ENCODE measurements at places on chromosomes 4 and X.

- no peaks in the 10 kb centered on the region for H3K36me3 ChIP-seq
- H3K4me1 ChIP-seq: no peaks in the 10 kb centered on the region
- no peak overlapping the region for H3K4me3 ChIP-seq
- no peak overlapping the region for H3K27ac ChIP-seq
These were observed 56.7 kb downstream of the PROM1 start for GRCh38 chr4:16027114-16027513.

DNA sequence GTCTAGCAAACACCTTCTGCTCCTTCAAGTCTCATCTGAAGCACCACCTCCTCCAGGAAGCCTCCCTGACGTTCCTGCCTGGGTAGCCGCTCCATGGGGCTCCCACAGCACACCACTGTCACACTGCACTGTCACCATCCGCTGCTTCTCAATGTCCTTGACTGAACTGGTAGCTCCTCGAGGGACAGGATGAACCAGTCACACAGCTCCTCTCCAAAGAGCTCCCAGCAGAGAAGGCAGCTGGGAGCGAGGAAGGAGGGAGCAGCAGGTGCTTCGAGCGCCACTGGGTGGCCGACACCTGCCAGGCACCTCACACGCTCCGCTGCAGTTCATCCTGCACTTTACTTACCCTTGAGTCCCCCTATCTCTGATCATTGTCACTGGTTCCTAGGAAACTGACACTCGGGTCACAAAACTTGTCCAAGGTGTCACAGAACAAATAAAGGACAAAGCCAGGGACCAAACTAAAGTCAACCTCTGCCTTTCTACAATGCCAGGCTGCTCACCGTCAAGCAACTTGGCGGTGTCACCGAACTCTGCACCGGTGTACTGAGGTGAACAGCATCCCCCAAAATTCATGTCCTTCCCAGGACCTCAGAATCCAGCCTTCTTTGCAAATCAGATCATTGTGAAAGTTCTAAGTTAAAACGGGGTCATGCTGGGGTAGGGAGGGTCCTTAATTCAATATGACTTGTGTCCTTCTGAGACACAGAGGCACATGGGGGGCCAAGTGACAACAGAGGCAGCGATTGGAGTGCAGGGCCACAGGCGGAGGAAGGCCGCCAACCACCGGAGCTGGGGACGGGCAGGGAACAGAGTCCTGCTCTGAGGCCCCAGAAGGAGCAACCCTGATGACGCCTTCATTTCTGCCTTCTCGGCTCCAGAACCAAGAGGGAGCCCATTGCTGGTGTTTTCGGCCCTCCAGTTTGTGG is 5.5 kb upstream of the S100P start:
- H3K27ac ChIP-seq: peak overlapping the region; percentile 47
- H3K27me3 ChIP-seq: no peaks in the 10 kb centered on the region
- no peaks in the 10 kb centered on the region for H3K36me3 ChIP-seq
- no peaks in the 10 kb centered on the region for H3K4me1 ChIP-seq

GRCh38 chrX:71177327-71177726 is 32.7 kb downstream of the NLGN3 start:
- H3K4me3 ChIP-seq: no peak overlapping the region
- H3K27me3 ChIP-seq: no peaks in the 10 kb centered on the region
- no peaks in the 10 kb centered on the region for H3K36me3 ChIP-seq
- no peak for DNase-seq
- H3K4me1 ChIP-seq: no peaks in the 10 kb centered on the region
- no peak overlapping the region for H3K27ac ChIP-seq

GRCh38 chrX:150692831-150693724 is at the start of gene MTMR1:
Gene MTMR1, plus strand, starts transcription at chrX:150693396. Its CDS starts 135 bp downstream, at chrX:150693531.
- H3K27ac ChIP-seq: peak within 1 kb of the TSS; percentile 79
- H3K4me1 ChIP-seq: peaks cover 6% of the 10 kb centered on the region
- DNase-seq: peak; percentile 42
- H3K36me3 ChIP-seq: no peaks in the 10 kb centered on the region

GRCh38 chr4:2837904-2838496 is 5.6 kb upstream of the ADD1 start:
- no peaks in the 10 kb centered on the region for H3K27me3 ChIP-seq
- peak; percentile 53 for DNase-seq
- peak overlapping the region; percentile 23 for H3K4me3 ChIP-seq
- peak overlapping the region; percentile 75 for H3K27ac ChIP-seq
- H3K36me3 ChIP-seq: no peaks in the 10 kb centered on the region
- peaks cover 7% of the 10 kb centered on the region for H3K4me1 ChIP-seq

DNA sequence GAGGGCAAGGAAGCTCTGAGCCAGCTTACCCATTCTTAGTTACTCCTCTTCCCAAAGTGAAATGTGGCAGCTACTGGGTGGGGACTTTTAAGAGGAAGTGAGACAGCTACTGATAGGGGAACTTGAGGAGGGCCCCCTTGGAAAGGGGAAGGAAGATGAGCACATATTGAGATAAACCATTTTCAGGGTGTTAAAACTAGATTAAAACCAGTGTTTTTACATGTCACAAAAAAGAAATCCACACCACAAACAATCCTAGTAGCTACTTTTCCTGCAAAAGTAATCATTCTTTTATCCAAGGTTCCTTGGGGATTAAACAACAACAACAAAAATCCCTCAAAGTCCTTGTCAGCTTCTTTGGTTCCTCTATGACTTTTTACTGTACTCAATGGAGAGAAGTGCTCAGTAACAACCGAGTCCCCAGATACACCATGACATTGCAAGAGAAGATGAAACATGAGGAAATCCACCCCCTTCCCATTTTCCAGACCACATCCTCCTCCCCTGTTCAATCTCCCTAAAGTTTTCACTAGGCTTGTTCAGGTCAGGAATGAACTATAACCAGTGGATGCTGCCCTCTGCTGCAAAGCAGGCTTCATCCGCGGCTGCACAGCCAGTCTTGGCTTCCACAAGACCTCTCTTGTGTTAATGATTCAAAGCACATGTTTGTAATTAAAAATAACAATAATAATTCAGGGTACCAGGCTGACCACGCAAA is 113.5 kb upstream of the TMEM164 start:
- no peak for DNase-seq
- no peaks in the 10 kb centered on the region for H3K4me1 ChIP-seq
- no peaks in the 10 kb centered on the region for H3K27me3 ChIP-seq
- no peak overlapping the region for H3K27ac ChIP-seq
- no peak overlapping the region for H3K4me3 ChIP-seq
- no peaks in the 10 kb centered on the region for H3K36me3 ChIP-seq

- H3K4me1 ChIP-seq: peaks cover 6% of the 10 kb centered on the region
- H3K4me3 ChIP-seq: no peak overlapping the region
- no peak overlapping the region for H3K27ac ChIP-seq
- no peaks in the 10 kb centered on the region for H3K27me3 ChIP-seq
- no peaks in the 10 kb centered on the region for H3K36me3 ChIP-seq
These were observed 11.2 kb downstream of the MEPE start for GRCh38 chr4:87843936-87844335.

- no peaks in the 10 kb centered on the region for H3K36me3 ChIP-seq
- no peak for DNase-seq
- no peaks in the 10 kb centered on the region for H3K4me1 ChIP-seq
These were observed 306.6 kb downstream of the STK32B start for GRCh38 chr4:5357870-5358269.

- peaks cover 4% of the 10 kb centered on the region for H3K27me3 ChIP-seq
- no peak for DNase-seq
- peak overlapping the region; percentile 60 for H3K4me3 ChIP-seq
- peak overlapping the region; percentile 34 for H3K27ac ChIP-seq
- peaks cover 14% of the 10 kb centered on the region for H3K4me1 ChIP-seq
These were observed 645 bp downstream of the APLN start for GRCh38 chrX:129653971-129654651.

- H3K36me3 ChIP-seq: no peaks in the 10 kb centered on the region
- DNase-seq: peak; percentile 16
- no peak overlapping the region for H3K4me3 ChIP-seq
- H3K27ac ChIP-seq: peak overlapping the region; percentile 51
- no peaks in the 10 kb centered on the region for H3K27me3 ChIP-seq
These were observed 35.3 kb upstream of the SPRY1 start for GRCh38 chr4:123361195-123361861.

DNA sequence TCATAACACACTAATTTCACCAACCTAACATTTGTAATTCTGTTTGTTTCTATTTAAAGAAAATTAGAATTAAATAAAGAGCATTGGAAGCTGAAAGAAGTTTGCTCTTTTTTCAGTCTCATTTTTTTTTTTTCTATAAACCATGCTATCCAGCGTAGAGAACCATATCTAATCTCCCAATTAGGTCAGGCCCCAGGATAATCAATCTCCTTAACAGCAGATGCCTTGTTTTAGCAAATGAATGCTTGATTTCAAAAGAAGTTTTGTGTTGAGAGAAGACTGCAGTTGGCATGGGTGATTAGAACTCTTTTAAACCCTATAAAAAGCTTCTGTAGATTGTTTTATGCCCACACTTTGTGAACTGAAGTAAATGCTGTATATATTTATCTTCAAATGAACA is 15.6 kb upstream of the MAD2L1 start:
- H3K36me3 ChIP-seq: no peaks in the 10 kb centered on the region
- no peaks in the 10 kb centered on the region for H3K4me1 ChIP-seq
- DNase-seq: no peak
- H3K4me3 ChIP-seq: no peak overlapping the region
- no peaks in the 10 kb centered on the region for H3K27me3 ChIP-seq
